Anterior cingulate cortex (tissue), 58 donors: ENCODE measurements at places on chromosomes 11 and 22.
A peak's percentile ranks its signal among the peaks of the same experiment; 100 is the strongest.

DNA sequence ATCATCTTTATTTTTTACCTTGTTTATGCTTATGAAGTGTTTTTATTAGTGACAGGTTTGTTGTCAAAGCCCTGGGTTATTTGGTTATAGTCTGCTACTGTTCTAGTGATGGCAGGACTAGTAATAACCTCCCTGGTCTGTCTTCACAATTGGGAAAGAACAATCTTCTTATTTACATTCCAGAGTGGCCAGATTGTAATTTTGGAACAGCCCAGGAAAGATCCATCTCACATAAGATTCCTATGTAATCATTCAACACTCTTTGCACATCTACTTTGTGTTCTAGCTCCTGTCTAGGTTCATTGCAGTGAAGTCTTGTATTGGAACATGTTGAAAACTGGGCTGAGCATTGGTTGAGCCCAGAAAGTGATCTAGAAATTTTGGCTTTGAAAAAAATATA, 63.8 kb downstream of the CYB5R2 start:
- DNase-seq, result no peak

- no peak for DNase-seq
Observed at GRCh38 chr11:20844630-20845029, 175.2 kb downstream of the NELL1 start.

GRCh38 chr11:99370549-99371216, 349.9 kb downstream of the CNTN5 start:
- DNase-seq, result no peak

DNA sequence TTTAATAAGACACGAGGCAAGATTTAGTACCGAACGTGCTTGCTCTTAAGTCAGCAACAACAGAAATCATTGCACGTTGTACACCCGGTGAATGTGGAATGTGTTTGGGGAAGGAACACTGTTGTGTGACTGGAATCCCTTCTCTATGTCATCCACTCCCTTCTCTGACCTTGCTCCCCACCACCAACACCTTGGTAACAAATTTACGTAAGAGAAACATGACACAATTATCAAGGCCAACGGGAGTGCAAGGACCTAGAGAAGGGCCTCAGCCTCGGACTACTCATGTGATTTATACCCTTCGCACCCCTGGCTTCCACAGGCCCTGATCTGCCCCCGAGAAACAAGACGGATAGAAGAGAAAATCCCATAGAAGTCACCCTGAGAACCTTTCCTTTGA, 236.2 kb downstream of the LARGE1 start:
- DNase-seq, result no peak

DNA sequence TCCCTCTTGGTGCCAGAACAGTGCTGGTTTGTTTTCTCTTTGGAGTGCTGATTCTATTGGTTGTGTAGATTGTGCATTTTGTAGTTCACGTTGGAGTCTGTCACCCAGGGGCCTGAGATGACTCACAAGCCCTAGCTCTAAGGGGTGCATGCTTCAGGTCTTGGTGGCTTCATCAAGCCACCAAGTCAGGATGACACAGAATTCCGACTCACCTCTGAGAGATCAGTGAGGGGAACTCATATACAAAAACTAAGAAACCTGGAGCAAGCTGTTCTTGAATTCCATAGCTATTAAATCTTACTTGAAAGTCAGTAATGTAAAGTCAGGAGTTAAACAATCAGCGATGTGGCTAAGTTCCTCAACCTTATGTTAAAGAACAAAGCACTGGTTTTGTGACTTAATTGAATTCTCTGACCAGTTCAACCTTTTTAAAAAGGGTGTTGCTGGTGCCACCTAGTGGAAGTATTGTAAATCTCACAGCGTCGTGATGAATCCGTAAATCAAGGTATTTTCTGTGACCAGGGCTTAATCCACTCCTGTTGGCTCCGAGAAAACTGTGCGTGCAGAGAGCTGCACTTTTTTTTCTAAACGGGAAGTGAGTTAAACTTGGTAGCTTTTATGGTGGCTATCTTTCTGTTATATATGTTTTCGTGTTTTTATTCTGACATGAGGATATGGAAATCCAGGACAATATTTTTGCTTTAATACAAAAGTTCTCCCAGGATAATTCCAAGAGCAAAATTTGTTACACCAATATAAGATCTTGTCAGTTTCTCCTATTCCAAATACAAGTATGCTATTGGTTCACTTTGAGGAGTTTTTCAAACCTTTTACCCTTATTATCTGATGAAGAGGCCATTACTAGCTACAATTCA, 14.6 kb downstream of the MMP13 start:
- DNase-seq, result no peak

GRCh38 chr11:118572061-118572980, at the start of gene ARCN1:
Gene ARCN1, plus strand, starts transcription at chr11:118572409. Its CDS starts 139 bp downstream, at chr11:118572548.
- DNase-seq, result peak; percentile 75

GRCh38 chr11:2567026-2567671, 122.3 kb downstream of the KCNQ1 start:
- DNase-seq, result no peak

DNA sequence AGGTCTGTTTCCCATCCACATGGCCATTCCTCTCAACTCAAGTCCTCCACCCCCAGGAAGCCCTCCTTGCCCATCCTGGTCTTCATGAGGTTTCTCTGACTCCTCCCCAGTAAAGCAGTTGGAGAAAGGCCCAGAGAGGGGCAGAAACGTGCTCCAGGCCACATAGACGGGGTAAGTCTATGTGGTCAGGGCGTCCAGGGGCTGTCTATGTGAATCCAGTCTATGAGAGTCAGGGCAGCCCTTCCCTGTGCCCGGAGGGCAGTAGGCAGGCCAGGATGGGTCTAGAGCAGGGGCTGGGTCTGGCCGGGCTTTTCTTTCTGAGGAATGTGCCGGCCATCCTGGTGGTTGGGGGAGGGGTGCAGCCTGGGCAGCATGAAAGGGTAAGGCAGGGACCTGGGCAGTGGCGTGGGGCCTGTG, 11.7 kb downstream of the GUCD1 start:
- no peak for DNase-seq

GRCh38 chr11:72513411-72513810, 79.1 kb upstream of the CLPB start:
- no peak for DNase-seq

GRCh38 chr11:124519850-124520549, 23.5 kb downstream of the OR8B12 start:
- no peak for DNase-seq

DNA sequence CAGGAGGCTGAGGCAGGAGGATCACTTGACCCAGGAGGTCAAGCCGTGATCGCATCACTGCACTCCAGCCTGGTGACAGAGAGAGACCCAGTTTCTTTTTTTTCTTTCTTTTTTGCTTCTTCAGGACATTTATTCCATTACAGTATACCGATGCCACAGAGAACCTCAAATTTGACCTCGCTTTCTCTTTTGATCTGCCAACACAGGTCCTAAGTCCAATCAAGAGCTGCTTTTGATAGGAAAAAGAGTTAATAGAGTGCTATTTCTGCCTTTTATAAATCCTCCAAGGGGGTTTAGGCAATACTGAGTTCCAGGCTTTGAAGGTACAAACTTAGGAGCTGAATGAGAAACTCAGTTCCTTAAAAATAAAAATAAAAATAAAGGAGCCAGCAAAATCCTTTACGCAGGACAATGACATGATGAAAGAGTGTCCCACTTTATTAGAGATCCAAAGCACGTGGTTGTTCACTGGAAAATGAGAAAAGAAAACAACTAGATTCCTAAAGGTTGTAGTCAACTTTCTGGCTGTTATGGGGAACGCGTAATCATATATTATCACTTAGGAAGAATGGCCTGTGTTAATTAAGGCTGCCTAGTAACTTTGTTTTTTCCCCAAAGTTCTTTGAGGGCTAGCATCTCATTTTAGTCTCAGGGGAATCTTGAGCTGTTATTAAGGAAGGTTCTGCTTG, 27.2 kb downstream of the FADD start:
- DNase-seq, result no peak

DNA sequence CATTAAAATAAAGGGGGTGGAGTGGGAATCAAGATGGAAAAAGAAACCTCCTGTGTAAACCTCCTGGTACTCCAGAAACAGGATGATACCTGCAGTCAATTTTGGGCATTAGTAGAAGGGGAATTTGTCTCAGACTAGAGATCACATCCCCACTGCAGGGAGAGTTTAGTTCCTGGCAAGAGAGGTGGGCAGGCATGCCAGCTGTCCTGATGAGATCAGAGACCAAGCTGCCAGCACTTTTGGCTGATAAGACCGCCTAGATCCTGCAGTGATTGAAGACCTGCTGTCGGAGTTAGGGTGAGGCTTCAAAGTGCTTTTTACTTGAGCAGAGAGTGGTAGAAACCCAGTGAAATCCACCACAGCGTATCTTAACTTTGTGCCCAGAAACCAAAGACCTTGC, 29.7 kb upstream of the NELL1 start:
- DNase-seq, result no peak

GRCh38 chr11:19919050-19919561, 206.5 kb downstream of the NAV2 start:
- peak; percentile 17 for DNase-seq

- DNase-seq, result no peak
Observed at GRCh38 chr11:9861860-9862725, 198.2 kb downstream of the SWAP70 start.

GRCh38 chr22:39452740-39453040, 4.1 kb upstream of the MGAT3 start:
- DNase-seq, result no peak

GRCh38 chr22:44431256-44431655, 66.8 kb downstream of the RTL6 start:
- no peak for DNase-seq

DNA sequence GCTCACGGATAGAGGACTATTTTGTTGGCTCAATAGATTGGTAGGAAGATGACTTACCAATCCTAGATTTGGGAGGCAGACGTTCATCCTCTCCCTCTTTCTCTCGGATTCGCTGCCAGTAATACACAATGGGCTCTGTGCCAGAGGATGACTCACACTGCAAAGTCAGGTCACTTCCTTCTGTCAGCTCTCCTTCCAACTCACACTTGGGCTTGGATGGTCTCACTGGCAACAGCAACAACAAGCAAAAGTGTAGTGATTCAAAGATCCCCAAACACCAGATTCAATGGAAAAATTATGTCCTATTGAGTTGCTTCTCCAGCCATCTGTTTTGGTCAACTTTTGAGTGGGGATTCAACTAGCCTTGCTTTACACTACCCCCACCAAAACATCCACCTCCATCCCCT, 21.7 kb upstream of the HSPA8 start:
- no peak for DNase-seq

DNA sequence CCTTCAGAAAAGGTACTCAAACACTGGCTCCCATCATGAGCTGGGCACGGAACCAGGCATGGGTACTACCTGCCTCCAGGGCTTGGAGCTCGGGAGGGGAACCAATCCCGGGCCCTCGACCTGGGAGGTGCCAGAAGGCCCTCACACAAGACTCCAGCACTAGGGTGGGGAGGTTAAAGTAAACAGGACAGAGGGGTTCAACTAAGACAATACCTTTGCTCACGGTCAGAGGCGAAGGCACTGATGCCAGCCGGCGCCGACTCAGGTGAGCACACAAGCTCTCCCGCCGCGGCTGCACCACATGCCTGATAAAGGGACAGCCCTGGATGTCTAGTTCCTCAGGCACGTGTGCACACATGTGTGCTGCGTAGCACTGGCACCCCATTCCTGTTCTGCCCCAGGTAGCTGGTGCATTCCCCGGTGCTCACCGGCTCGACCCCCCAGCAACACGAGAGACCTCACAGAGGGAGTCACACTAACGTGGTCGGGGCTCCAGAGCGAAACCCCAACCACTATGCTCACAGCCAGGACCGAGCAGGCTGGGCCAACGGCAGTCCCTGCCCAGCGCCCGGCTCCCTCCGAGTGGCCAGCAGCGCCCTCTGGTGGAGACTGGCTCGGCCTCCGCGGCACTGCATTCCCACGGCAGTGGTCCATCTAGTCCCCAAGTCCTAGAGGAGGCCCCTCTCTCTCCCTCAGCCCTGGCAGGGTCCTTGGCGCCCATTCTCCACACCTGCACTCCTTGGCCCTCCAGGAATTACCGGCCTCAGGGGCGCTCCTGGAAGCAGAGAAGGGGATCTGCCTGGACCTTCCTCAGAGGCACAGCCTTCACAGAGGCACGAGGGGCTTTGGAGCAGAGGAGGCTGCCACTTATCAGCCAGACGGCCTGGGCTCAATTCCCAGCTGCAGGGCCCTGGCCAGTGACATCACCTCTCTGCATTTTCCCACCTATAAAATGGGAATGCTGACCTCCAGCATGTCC, 28.8 kb upstream of the MOB2 start:
- peak; percentile 78 for DNase-seq

- DNase-seq, result no peak
Observed at GRCh38 chr11:30002157-30002785, 14.6 kb downstream of the KCNA4 start.

- no peak for DNase-seq
Observed at GRCh38 chr11:12193515-12194336, 83.3 kb downstream of the MICAL2 start.

DNA sequence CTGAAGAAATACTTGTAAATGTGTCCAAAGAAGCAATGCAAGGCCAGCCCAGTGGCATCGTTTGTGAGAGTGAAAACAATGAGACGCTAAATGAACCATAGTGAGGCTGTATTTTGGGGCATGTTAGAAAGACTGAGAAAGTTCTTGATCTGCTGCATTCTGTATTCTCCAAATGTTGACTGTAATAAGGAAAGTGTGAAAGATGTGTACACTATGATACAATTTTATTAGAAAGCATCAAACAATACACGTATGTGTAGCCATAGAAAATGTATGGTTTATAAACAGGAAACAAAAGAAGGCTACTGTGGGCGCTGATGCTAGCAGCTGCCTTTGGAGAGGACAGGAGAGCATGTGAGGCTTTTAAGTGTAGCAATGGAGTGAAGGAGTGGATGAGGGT, 233.5 kb upstream of the E2F8 start:
- no peak for DNase-seq

- DNase-seq, result no peak
Observed at GRCh38 chr22:46145361-46145851, 4.9 kb upstream of the PPARA start.

GRCh38 chr11:29781268-29781667, 235.6 kb downstream of the KCNA4 start:
- peak; percentile 72 for DNase-seq

GRCh38 chr11:94705419-94705818, 62.7 kb upstream of the AMOTL1 start:
- DNase-seq, result no peak

GRCh38 chr11:108902027-108902469, 237.2 kb downstream of the DDX10 start:
- DNase-seq, result no peak

- DNase-seq, result no peak
Observed at GRCh38 chr11:115284773-115285172, 219.4 kb downstream of the CADM1 start.

DNA sequence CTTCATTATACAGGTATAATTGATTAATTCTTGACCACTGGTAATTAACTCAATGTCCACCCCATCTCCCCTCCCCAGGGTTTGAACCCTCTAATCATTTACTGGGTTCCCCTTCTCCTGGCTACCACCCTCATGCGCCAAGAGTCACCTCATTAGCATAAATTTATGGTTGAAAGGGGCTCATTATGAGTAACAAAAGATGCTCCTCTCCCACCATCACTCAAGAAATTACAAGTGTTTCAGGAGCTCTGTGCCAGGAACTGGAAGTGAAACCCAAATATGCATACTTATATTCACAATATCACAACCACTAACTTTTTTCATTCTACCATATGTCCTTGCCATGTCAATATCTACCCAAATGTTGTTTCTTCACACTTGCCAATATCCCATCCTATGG, 7.8 kb upstream of the STIP1 start:
- no peak for DNase-seq
